ENCODE measurements at places on chromosomes 6 and 20.

- DNase-seq: no peak
Measured at GRCh38 chr20:47290008-47290407, 66.5 kb downstream of the ZMYND8 start.

GRCh38 chr6:70180901-70181599, 121.8 kb downstream of the COL9A1 start:
- no peak for DNase-seq

GRCh38 chr20:23061734-23062561, 12.5 kb upstream of the THBD start:
- no peak for DNase-seq

DNA sequence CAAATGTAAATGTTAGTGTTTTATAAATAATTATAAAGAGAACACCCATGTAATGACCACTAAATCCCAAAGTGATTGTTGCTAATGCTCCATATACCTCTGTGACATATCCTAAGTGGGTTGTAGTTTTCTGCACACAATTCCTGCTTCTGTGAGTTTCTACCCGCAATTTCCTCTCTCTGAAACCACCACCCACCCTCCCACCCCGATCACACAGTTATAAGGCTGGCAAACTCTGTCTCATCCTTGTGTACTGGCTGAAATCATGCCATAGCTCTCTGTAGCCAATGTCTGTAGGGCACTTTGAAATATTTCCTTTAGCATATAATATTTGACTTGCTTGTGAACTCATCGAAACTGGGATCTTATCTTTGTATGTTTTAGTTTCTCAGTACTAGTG, 236.6 kb downstream of the PLCB1 start:
- no peak for DNase-seq

GRCh38 chr20:63956664-63957003, 418 bp upstream of the UCKL1 start:
- no peak for DNase-seq

DNA sequence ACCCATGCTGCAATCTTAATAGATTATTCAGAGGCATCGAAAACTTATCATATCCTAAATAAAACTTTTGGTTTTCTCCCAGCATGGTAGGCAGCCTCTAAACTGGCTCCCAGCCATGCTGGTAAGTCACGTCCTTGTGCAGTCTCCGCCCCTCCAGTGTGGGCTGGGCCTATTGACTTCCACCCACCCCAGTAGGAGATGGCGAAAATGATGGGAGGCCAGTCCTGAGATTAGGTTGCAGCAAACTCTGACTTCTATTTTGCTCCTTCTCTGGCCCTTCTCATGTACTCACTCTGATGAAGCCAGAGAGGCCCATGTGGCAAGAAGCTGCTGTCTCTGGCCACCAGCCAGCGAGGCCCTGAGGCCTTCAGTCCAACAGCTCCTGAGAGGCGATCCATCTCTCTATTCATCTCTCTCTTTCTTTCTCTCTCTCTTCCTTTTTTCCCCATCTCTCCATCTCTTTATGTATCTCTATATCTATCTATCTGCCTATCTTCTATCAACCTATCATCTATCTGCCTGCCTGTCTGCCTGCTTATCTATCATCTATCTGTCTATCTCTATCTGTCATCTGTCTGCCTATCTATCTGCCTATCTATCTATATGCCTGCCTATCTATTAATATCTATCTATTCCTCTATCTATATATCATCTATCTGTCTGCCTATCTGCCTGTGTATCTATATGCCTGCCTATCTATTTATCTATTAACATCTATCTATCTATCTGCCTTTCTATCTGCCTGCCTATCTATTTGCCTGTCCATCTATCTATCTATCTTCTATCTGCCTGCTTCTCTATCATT, 52.7 kb upstream of the STX16 start:
- DNase-seq: no peak

- no peak for DNase-seq
Measured at GRCh38 chr20:37301558-37301957, 12.1 kb downstream of the MANBAL start.

- no peak for DNase-seq
Measured at GRCh38 chr20:24745617-24746350, 203.3 kb upstream of the CST7 start.

DNA sequence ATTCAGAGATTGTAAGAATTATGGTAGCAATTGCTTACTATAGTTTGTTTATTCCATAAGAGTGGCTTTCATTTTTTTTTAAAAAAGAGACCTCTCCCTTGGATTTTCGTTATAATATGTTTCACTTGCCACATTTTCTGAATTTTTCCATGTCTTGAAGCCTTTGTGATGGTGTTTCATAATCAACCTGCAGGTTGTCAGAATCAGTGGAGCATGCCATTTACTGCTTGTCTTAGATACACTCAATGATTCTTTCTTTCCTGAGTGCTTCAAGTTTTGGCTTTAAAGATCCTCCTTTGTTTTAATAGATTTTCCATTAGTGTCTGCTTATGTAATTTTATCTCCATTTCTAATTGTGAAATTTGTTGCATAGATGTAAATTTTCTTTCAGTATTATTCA, 31.2 kb downstream of the KCNQ5 start:
- no peak for DNase-seq

GRCh38 chr6:107228754-107229153, 113.4 kb upstream of the BEND3 start:
- no peak for DNase-seq

- no peak for DNase-seq
Measured at GRCh38 chr6:128368213-128368944, 152.0 kb downstream of the PTPRK start.

DNA sequence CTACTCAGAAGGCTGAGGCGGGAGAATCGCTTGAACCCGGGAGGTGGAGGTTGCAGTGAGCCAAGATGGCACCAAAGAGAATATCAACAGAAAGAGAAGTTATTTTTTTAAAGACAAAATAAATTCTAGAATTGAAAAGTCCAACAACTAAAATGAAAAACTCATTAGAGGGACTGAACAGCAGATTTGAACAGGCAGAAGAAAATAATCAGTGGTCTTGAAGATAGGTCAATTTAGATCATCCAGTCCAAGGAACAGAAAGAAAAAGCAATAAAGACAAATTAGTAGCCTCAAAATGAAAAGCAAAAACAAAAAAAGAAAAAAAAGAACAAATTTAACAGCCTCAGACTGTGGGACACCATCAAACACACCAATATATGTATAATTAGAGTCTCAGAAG, 6.0 kb downstream of the UQCC1 start:
- no peak for DNase-seq

DNA sequence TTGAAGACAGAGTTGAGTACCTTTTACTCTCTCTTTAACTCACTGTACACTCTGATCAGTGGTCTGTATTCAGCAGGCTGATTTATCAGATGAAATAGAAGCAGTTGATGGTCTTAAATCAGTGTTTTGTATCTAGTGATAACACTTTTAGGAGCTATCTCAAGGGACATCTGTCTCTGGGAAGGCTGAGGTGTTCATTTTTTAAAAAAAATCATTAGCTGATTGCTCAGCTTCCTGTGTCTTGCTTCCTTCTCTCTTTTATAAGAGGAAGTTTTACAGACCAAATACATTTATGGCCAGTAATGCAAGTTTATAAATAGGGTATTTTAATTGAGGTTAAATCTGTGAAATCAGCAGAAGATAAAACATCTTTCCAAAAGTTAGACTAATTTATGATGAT, 12.0 kb upstream of the CCDC170 start:
- no peak for DNase-seq

DNA sequence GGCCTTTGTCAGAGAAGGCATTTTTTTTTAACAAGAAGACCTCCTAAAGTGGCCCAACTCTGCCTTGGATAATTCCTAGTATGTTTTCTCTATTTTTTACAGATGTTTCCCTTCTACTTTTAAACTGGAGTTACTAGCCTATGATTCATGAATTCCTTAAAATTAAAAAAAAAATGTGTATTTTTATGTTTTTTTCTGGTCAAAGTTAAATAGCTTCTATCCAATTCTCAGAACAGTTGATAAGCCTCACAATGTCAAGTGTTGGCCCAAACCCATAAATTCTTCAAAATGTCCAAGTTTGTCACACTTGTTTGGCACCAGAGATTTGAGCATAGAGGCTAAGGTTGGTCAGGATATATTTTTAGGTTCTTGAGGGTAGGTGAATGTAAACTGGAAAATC, 64.0 kb downstream of the JAG1 start:
- no peak for DNase-seq

DNA sequence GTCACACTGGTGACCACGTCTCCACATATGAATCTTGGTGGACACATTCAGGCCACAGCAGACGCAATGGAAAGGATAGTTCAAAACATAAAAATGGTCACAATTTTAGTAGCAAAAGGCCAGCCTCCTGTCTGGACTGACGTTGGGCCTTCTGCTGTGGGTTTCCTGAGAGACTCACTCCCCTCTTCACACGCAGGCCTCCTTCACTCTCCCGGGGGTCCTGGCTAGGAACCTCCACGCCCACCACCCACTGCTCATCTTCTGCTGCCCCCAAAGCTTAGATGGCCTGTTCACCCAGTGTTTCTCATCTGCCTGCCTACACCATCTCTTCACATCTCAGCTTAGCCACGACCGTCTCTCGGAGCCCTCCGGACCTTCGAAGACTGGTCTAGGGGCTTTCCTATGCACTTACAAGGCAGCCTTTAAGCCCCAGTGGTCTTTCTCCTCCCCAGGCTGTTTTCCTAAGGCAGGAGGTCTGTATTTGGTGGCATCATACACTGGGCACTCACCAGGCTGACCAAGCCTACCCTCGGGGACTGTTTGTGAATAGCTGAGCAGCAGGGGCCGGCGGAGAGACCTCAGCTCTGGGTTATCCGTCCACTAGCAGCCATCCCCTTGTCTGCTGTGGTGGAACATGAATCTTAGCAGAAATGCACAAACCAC, 46.6 kb upstream of the AFDN start:
- no peak for DNase-seq

GRCh38 chr6:22142856-22143255, 154.0 kb downstream of the PRL start:
- DNase-seq: no peak

DNA sequence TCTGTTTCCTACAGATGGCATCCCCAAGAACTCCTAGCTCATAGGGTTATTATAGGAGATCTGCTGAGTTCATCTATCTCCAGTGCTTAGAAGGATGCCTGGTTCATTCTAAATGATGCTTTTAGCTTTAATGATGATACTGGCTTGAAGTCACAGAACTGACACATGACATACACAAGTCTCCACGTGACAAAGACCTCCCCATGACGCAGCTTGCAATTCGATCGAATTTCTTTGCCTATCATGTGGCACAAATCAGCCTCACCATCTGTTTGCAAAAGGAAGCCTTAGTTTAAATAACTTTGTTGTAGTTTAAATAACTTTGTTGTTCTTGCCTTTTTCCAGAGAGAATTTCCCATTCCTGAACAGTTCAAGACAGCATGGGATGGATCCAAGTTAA, 44.1 kb upstream of the FAM8A1 start:
- no peak for DNase-seq

DNA sequence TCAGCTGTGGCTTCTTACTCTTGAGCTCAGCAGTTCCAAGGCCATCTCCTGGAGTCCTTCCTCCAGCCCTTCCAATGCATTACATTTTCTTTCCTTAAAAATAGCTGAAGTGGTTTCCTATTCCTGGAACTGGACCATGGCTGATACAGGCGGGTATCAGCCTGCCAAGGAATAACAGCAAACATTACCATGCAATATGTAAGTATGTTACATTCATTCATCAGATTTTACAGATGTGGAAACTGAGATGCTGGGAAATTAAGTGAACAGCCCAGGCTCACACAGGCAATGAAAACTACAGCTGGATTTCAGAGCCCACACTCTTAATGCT, 100.4 kb downstream of the NRN1 start:
- DNase-seq: no peak

DNA sequence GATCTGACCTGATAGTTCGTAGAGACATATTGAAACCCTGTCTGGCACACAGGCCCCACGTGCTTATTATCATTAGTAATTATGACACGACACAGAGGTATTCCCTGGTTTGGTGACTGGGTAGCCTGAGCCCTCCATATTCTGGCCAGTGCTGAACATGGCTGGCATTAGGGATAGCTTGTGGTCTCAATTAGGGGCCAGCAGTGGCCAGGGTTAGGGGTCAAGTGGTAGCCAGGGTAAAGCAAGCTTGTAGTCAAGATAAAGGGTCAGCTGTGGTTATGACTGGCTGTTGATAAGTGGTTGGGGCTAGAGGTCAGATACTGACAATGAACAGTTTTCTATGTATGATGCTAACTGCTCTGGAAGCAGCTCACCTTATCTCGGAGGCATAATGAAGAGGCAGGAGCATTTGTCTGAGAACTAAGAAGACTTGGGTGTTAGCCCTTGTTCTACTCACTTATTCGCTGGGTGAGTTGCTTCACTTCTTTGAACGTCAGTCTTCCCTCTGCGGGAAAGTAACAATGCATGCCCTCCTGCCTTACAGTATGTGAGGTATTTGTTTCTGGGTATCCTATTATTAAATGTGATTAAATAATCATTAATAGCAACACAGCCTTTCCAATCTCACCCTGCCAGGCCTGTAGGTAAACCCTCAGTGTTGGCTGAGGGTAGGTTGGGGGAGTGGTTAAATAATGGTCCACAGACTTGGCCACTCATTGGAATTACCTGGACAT, 66.7 kb downstream of the VEGFA start:
- no peak for DNase-seq

DNA sequence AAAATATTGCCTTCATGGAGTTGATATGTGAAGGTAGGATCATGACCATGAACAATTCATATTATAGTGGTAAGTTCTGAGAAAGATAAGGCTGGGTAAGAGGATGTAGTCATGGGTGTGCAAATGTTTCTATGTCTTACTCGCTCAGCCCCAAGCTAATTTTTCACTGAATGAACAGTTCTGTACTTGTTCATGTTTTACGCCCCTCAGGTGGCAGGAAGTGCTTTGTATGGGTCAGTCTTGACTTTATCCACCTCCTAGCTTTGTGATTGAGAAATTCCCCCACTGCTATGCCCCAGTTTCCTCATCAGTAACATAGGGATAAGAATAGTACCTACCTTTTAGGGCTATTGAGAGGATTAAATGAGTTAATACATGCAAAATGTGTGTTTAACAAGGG, 148.2 kb upstream of the KCNG1 start:
- DNase-seq: no peak

DNA sequence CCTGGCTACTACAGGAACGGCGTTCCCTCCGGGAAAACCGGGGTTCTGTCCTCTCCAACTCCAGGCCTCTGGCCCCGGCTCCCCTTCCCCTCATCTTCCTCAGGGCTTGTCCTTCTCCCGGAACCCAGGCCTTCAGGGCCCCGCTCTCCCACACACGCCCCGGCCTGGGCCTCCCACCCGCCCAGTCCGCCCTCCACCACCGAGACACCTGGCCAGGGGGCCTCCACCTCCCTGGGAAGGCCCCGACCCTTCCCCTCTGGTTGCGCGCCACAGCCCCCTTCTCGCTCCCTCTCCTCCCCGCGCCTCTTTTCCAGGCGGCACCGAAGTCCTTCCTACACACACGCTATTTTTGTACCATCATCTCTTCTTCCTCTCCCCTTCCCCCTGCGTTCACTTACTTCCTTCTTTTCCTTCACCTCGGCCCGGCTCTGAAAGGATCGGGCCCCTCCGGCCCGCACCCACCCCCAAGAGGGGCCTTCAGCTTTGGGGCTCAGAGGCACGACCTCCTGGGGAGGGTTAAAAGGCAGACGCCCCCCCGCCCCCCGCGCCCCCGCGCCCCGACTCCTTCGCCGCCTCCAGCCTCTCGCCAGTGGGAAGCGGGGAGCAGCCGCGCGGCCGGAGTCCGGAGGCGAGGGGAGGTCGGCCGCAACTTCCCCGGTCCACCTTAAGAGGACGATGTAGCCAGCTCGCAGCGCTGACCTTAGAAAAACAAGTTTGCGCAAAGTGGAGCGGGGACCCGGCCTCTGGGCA, 1.3 kb upstream of the SIRPA start:
- no peak for DNase-seq

GRCh38 chr6:32844839-32845383, 1.1 kb upstream of the PSMB8 start:
- DNase-seq: no peak
